ENCODE measurements at places on chromosomes 11 and 22.

GRCh38 chr22:27135031-27135981 lies 477.9 kb downstream of the MIAT start:
- no peak for DNase-seq

GRCh38 chr11:122647736-122648275 lies 7.7 kb upstream of the UBASH3B start:
- no peak for DNase-seq

DNA sequence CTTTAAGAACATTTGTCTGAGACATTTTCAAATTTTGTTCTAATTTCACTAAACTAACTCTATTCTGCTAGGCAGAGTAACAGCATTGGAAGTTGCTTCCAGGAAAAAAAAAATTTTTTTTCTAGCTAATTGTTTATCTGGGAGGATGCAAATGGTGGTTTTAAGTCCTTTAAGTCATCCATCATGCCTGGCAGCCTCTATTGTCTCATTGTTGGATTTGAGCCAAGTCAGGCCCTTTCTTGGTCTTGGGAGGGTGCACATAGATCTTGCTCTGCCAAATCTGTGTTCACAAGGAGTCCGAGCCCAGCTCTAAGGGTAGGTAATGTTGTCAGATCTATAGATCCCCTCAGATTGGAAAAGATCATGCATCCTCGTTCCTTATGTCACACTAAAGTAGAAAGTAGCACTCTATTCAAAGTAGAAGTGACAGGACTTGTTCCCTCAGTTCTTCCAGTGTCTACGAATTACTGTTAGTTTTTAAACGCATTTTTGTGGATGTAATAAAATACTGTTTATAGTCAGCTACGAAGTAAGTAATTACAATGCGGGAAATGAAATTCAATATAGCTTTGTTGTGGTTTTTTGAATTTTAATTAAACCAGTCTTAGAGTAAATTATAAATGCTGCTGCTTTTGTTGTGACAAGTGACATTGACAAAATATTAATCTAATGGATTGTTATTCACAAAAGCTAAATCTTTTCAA lies 166.0 kb upstream of the RASSF10 start:
- no peak for DNase-seq

- DNase-seq, result no peak
These were observed 73.0 kb upstream of the NTM start for GRCh38 chr11:131297441-131297840.

DNA sequence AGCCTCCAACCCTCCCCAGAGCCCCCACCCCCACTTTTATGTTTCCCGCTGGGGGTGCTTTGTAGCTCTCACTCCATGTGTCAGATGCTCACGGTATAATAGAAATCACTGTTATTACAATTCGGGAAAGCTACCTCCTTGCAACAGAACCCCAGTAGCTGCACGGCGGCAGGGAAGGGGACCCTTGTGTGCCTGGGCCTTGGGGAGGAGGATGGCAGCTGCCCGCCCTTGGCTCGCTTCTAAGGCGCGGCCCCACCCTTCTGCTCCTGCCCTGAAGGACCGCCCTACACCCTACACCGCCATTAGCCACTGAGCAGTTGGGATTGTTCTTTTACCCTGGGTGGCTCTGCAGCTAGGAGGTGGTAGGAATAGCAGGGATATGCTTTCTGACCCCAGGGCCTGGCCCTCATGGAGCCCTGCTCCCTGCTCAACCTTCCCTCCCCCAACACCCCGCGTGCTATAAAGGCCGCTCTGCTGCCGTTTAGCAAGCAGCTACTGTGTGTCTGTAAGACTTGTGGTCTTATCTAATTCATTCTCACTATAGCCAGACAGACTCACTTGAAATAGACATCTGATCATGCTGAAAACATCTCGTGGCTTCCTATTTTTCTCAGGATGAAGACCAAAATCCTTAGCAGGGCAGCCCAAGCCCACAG lies 219.7 kb downstream of the CEP164 start:
- no peak for DNase-seq

- DNase-seq, result no peak
These were observed 727 bp upstream of the CSDC2 start for GRCh38 chr22:41560095-41560471.

GRCh38 chr11:63536669-63537292 lies at the start of gene PLAAT4:
Gene PLAAT4 (plus strand): TSS chr11:63536808. CDS start chr11:63536869, 61 bp downstream.
- peak; percentile 76 for DNase-seq

DNA sequence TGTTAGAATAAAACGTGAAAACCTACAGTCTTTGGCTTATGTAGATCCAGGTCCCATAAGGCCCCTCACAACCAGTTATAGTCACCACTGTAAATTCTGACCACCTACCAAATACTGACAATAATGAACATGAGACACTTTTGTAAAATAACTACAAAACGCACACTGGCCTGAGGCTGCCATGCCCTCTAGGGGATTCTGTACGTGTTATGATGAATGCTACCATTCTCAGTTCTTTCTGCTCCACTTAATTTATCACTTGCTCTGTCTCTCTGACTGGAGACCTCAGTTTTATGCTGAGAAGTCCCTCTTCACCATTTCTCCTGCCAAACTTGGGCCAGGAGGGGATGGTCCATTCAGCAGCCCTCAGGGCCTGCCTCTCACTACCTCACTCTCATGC lies 18.7 kb upstream of the TMPRSS5 start:
- no peak for DNase-seq

- DNase-seq, result no peak
These were observed 31.8 kb upstream of the APOBEC3A start for GRCh38 chr22:38925571-38926041.

DNA sequence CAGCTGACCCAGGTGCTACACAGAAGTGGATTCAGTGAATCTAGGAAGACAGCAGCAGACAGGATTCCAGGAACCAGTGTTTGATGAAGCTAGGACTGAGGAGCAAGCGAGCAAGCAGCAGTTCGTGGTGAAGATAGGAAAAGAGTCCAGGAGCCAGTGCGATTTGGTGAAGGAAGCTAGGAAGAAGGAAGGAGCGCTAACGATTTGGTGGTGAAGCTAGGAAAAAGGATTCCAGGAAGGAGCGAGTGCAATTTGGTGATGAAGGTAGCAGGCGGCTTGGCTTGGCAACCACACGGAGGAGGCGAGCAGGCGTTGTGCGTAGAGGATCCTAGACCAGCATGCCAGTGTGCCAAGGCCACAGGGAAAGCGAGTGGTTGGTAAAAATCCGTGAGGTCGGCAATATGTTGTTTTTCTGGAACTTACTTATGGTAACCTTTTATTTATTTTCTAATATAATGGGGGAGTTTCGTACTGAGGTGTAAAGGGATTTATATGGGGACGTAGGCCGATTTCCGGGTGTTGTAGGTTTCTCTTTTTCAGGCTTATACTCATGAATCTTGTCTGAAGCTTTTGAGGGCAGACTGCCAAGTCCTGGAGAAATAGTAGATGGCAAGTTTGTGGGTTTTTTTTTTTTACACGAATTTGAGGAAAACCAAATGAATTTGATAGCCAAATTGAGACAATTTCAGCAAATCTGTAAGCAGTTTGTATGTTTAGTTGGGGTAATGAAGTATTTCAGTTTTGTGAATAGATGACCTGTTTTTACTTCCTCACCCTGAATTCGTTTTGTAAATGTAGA lies 1.7 kb downstream of the MALAT1 start:
- DNase-seq, result no peak

DNA sequence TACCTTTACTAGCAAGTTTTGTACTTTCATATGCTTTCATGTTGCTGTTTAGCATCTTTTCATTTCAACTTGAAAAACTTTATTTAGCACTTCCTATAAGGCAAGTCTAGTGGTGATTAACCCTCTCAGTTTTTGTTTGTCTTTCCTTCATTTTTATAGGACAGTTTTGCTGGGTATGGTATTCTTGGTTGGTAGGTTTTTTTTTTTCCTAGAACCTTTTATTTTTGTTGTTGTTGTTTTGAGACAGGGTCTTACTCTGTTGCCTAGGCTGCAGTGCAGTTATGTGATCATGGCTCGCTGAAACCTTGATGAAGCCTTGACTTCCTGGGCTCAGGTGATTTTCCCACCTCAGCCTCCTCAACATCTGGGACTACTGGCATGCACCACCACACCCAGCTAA lies 29.9 kb upstream of the SLC5A1 start:
- no peak for DNase-seq

- DNase-seq, result peak; percentile 76
These were observed at the start of gene TSPO for GRCh38 chr22:43151251-43152002. Gene TSPO (plus strand): TSS chr22:43151559. CDS start chr22:43159239, 7,680 bp downstream.

- DNase-seq, result no peak
These were observed 32.2 kb downstream of the GNB1L start for GRCh38 chr22:19822301-19823117.

- DNase-seq, result no peak
These were observed 111.3 kb downstream of the SLC17A6 start for GRCh38 chr11:22449441-22449840.

- DNase-seq, result no peak
These were observed 43.1 kb downstream of the CHST1 start for GRCh38 chr11:45622283-45622682.

- DNase-seq, result no peak
These were observed at the start of gene UCP3 for GRCh38 chr11:74008373-74009229. Gene UCP3 (minus strand): TSS chr11:74009085. CDS start chr11:74007042, 2,043 bp downstream.

DNA sequence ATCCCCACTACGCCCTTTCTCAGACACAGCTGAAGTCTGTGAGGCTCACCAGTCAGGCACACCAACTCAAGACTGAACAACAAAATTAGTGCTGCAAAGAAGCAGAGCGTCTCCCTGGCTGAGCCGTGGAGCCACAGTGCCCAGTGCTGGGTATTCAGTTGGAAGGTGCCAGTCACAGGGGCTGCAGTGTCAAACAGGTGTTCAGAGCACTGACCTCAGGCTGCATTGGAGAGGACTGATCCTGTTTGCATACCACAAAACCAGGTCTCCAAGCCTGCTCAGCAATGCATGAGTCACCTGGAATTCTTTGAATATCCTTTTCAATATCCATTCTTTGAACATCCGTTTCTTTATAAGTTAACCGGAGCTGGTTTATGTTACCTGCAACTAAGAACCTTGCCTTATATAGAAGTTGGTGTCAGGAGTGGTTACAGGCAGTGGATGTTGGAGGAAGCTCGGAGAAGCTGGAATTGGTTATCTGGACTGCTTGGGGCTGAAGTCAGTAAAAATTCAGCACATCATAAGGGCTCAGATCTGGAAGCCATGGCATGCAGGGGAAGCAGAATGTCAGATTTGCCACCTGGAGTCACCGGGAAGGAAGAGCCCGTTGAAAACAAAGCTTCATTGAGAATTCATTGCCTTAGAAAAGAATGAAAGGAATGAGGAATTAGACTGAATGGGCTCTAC lies 30.3 kb downstream of the PDGFB start:
- DNase-seq, result no peak

DNA sequence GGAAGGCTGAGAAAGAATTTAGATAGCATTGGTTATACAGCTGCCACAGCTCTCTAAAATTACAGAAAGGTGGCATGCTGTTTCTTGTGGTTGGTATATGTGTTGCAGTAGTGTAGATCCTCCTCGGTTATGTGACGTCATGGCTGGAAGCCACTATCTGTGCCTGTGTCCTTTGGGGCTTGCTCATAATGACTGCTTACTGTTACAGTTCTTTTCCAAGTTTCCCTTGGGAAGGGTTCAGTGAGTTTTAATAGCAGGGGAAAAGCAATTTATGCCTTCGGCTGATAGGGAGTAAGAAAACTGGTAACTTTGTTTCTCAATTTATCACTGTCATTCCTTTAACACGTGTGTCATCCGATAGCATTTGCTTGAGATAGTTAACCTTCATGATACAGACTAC lies 47.2 kb downstream of the POLD3 start:
- no peak for DNase-seq

DNA sequence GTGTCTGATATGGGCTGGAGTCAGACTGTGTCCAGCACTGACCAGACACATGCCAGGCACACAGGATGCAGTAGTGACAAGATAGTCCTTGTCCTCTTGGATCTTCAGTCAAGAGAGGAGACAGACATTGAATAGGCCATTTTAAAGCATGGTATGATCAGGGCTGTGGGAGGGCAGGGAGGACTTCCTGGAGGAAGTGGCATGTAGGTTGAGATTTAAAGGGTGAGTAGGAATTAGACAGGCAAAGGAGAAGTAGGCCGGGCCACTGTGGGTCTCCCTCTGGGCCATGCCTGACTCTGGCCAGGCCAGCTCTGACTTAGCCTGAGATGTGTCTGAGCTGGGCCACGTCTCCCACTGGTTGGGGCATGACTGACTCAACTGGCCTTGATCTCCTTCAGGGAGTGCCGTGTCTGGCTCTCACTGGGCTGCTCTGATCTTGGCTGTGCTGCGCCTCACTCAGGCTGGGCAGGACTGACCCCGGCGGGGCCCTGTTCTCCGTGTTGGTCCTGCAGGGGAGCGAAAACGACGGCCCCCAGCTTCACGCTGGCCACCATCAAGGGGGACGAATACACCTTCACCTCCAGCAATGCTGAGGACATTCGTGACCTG lies 71.2 kb downstream of the MYO7A start:
- no peak for DNase-seq

GRCh38 chr11:2792381-2793250 lies 92.8 kb upstream of the KCNQ1OT1 start:
- DNase-seq, result no peak

DNA sequence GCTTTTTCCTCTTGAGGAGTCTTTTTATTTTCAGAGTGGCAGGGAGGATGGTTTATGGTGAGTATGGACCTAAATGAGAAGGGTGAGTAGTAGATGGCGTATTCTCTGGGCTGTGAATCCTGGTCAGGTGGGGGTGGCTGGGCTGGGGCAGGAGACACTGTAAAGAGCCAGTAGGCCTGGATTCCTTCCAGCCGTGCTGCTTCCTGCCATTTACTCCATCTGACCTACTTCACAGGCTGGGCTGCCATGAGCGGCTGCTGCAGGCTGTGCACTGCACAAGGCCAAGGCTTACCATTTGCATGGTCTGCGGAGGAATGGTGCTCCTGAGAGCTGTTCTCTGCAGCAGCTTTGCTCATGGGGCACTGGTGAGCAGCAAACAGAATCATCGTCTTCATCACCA lies 297.6 kb downstream of the KIRREL3 start:
- no peak for DNase-seq

DNA sequence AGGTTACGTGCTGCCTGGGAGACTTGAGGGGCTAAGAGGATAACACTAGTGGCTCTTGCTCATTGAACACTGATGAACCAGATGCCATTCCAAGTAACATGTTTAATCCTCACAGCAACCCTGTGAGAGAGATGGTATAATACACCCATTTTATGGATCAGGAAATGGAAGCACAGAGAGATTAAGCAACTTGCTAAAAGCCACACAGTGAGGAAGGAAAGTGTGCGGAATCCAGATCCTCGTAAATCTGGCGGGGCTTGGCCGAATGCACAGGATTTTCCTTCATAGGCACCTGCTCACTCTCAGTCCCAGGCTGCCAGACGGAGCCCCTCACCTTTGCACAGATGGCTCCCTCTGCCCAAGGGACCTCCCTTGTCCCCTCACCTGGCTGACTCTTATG lies 7.7 kb upstream of the FOSL1 start:
- DNase-seq, result no peak

GRCh38 chr11:98834776-98835175 lies 186.0 kb upstream of the CNTN5 start:
- DNase-seq, result no peak

DNA sequence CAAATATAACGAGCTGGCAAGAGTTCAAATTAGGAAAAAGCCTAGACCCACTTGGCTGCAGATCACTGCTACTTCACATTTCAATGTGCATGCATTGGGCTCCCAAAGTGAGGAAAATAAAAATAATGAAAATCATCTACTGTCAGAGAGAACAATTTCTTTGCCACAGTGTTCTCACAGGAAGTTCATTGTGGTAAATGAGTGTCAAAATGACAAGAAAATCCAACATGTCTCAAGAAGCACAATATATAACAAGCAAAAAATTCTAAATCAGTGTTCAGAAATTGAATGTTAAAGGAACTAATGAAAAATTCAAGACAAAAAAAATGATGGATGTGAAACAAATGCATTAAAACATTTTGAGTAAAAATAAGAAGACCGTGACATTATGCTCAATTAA lies 31.3 kb downstream of the RCN1 start:
- no peak for DNase-seq

GRCh38 chr11:26143566-26144290 lies 188.2 kb upstream of the ANO3 start:
- DNase-seq, result no peak

Data from HuH-7 (cell line).